ENCODE measurements at places on chromosomes 6 and 20.

- no peak for DNase-seq
Measured at GRCh38 chr6:25202504-25202903, 76.7 kb upstream of the CARMIL1 start.

DNA sequence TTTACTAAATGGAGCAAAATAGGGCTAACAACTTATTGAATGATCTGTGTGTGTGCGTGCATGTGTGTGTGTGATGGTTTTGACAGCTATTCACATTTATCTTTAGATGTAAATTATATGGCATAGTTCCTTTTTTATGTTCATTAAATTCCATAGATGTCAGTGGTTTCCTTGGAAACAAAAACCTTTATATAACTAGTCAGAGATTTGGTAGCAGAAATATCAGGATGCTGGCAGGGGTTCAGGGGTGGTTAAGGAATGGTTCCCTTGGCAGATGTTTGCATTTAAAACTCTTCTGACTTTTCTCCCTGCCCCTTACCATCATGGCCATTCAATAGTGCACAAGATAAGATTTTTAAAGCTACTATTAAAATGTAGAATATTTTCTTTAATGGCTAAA is 256.6 kb downstream of the PLCB1 start:
- no peak for DNase-seq

GRCh38 chr6:164520916-164521315 is 788.5 kb downstream of the C6orf118 start:
- no peak for DNase-seq

DNA sequence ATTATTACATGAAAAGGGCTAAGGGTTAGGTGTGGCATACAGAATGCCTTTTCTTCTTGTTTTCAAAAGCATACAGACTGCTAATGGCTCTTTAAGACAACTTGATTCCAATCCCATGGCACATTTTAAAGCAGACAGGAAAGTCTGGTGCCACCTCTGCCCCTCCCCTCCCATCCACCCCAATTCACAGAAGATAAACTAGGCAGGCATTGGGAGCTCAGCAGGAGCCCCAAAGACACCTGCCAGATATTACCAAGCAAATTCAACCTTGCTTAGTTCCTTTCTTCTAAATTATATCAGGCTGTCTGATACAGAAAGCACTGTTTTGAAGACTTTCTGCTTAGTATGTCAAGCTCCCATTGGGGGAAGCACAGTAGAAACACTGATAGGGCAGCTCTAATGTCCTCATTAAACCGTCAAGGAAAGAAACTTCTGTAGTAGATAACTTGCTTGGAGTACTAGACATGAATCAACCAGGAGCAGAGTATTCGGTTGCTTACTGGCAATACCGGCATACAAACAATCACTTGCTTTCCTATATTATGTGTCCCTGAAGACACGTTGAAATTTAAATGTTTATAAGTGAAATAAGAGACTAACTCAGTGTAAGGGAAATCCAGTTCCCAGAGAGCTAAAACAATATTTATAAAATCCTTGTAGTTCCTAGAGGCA is 13.0 kb downstream of the SESN1 start:
- DNase-seq, result no peak

DNA sequence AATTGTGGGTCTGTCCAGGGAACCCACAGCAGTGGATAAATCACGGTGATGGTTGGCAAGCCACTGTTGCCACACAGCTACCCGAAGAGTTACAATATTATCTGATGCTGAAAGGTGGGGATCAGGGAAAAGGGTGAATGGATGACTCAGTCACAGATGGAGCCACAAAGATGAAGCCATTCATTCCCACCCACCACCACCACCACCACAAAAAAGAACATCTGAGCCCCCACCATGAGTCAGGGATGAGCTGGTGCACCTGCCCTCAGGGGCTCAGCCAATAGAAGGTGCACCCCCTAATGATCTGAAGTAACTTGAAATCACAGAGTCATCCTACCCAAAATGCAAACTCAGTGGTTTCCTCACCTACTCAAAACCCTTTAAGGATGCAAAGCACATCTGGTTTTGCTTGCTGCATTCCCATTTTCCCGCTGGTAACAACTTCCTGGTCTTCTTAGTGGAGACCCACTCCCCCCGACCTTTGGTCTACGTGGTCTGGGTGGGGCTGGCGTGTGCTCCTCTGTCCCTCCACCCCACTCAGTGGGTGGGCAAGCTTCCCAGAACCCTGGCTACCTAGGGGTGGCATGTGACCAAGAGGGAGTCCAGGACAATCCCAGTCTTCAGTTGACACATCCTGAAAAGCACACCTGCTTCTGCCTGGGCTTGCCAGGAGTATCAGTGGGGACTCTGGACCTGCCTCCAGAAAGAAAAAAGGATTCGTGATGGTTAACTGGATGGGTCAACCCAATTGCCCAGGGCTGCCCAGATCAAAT is 125.5 kb downstream of the ANKRD60 start:
- DNase-seq, result no peak

All from stimulated activated CD8-positive, alpha-beta memory T cell treated with anti-CD3 and anti-CD28 coated beads, Interleukin-2, amount 100 ng/mL, for 1 hour (primary cell).